ENCODE measurements at places on chromosomes 13 and 19. TPM values are rescaled to one million over a fixed set of nuclear protein-coding genes. Genes with fewer than 3 reads are reported as not detected.

BST2 gene
- total RNA-seq = 9.0 TPM

ZNF574 gene
- 6.6 TPM for total RNA-seq

RUBCNL gene
- total RNA-seq = 18.5 TPM

GPC6 gene
- total RNA-seq = 32.8 TPM

TMEM150B gene
- total RNA-seq = not detected

RDH8 gene
- not detected for total RNA-seq

Data from smooth muscle cell of the coronary artery (primary cell).